ENCODE measurements at places on chromosomes 3 and 15. TPM values are rescaled to one million over a fixed set of nuclear protein-coding genes. Genes with fewer than 3 reads are reported as not detected.
A peak's percentile ranks its signal among the peaks of the same experiment; 100 is the strongest.

Gene CILP
- total RNA-seq, result 0.85 TPM

Gene PLCL2
- total RNA-seq, result 17.8 TPM

Gene ATRIP
- total RNA-seq, result 6.2 TPM

Gene SEMA6D
- total RNA-seq, result 7.6 TPM

Gene IL5RA
- total RNA-seq, result 0.85 TPM

DNA sequence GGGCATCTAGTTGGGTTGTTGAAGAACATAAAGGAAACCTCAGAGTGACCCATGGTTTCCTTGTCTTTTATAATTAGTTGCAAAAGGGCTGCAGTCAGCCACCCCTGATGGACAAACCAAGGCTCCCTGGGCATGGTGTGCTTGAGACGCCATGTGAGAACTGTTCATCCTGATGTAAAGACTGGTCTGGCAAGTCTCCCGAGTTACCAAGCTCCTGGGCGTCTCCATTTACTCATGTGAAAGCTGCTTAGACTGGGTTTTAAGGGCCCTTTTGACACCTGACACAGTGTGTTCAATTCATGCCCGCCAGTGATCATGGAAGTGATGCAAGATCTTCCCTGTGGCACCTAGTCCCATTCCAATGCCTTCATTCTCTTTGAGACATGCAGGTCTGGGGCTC, 49.4 kb downstream of the GRK7 start:
- no peak for DNase-seq
- H3K4me1 ChIP-seq, result peaks cover 6% of the 10 kb centered on the region
- no peak overlapping the region for H3K4me3 ChIP-seq
- H3K36me3 ChIP-seq, result no peaks in the 10 kb centered on the region

DNA sequence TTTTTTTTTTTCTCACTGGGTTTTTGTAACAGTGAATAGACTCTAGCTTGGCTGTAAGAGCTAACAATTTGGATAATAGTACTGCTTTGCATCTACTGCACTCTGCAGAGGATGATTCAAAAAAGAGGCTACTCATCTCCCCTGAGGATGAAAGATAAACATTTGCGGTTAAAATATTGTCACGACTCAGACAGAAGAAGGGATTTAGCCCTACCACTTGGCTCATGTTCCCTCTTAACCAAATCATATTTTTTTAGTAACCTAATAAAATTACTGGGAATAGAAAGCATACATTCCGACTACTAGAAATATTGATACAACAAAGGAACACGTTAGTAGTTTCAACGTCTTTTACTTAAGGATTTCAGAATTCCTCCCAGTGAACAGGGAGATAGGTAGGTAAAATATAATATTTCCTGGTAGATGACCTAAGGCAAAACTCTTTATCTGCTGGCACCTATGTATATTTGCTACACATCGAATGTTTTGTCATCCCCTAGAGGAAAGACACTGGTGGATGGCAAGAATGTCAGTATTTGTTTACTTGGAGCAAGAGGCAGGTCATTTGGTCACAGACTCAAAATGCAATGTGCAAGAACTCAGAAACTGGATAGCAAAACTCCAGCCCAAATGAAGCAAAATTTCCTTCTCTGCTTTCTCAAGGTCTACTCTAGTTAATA, 110.8 kb downstream of the GREM1 start:
- H3K4me3 ChIP-seq, result no peak overlapping the region
- no peak overlapping the region for H3K27ac ChIP-seq
- no peaks in the 10 kb centered on the region for H3K27me3 ChIP-seq
- H3K36me3 ChIP-seq, result no peaks in the 10 kb centered on the region
- no peaks in the 10 kb centered on the region for H3K4me1 ChIP-seq
- DNase-seq, result no peak

DNA sequence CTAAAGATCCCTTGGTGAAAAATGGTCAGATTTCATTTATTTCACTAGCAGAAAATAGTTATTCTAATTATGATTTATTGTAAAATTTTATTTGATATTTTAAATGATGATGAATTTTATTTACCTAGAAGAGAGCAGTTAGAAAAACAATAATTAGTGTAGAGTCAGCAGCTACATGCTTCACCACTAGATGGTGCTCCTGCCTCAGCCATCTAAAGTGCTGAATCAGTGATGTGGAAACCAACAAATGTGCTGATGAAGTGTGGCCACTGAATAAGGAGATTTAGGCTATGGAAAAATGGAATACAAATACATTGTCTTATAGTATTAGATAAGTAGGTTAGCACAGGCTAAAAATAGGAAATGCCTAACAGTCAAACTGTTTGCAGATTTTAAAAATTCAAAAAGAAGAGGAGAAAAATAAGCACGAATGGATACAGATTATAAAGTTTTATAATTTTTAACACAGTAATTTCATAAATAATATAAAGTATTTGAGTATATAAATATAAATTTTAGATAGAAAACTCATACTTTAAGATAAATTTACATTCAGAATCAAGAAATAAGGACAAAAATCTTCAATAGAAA, 109.8 kb downstream of the PPP2R3A start:
- H3K4me1 ChIP-seq, result no peaks in the 10 kb centered on the region
- H3K36me3 ChIP-seq, result no peaks in the 10 kb centered on the region
- H3K27me3 ChIP-seq, result no peaks in the 10 kb centered on the region
- no peak overlapping the region for H3K4me3 ChIP-seq
- H3K27ac ChIP-seq, result no peak overlapping the region
- DNase-seq, result peak; percentile 86

DNA sequence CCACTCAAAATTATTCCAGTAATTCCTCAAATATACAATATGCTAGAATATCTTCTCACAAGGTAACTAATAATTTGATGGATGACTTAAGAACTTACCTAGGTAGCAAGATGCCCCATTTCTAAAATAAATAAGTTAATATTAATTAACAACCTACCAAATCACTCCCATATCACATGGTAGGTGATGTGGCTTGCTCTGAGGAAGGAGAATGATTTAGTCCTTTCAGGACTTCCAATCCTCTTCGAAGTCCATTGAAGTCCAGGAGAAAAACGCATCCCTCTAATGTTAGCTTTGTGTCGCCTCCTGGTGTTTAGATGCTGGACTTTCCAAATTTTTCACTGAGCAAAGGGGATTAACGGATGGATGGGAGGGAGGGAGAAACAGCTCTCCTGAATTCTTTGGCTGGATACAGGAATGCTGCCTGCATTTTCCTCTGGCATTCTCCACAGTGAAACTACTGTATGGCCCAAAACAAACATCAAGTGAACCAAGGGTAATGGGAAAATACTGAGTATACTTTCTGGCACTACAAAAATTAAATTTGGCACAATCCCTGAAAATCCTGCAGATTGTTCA, 58.6 kb downstream of the PRICKLE2 start:
- H3K4me3 ChIP-seq, result no peak overlapping the region
- H3K36me3 ChIP-seq, result no peaks in the 10 kb centered on the region
- H3K4me1 ChIP-seq, result no peaks in the 10 kb centered on the region
- no peaks in the 10 kb centered on the region for H3K27me3 ChIP-seq

- H3K27ac ChIP-seq, result no peak overlapping the region
- H3K36me3 ChIP-seq, result no peaks in the 10 kb centered on the region
- H3K4me1 ChIP-seq, result no peaks in the 10 kb centered on the region
- no peak overlapping the region for H3K4me3 ChIP-seq
Measured at GRCh38 chr15:100994597-100995446, 75.7 kb downstream of the LRRK1 start.

DNA sequence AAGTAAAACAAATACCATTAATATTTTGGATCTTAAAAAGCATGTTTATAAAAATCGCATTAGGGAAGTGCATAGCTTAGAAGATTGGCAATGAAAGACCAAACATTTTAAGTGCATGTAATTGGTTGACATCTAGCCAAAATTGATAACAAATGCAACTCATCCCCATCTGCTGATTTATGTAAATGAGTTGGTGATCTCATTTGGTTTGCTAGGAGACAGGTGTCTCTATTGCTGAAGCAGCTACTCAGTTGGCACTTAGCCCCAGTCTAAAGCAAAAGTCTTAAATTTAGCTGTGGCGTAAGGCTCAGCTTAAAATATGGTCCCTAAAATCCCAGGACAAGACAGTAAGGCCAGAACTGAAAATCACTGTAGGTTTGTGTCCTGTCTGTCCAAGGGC, 113.5 kb upstream of the CHL1 start:
- H3K27ac ChIP-seq, result no peak overlapping the region
- H3K36me3 ChIP-seq, result no peaks in the 10 kb centered on the region
- no peak for DNase-seq
- no peaks in the 10 kb centered on the region for H3K27me3 ChIP-seq

DNA sequence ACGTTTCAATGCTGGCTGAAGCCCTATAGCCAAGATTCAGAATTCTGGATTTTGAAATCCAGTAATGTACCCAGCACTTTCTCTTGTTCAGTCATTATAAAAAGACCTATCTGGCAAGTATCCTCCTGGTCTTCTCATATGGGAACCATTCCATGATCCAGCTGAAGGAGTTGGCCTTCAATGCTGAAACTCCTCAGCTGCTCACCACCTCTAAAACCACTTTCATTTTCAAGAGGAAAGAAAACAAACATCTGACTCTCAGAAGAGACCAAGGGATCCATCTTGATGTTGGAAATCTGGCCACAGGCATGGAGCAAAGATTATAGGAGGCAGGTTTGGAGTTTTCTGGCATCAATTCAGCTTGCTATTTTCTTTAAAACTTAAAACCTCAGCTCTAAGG, 235.4 kb downstream of the FMN1 start:
- no peaks in the 10 kb centered on the region for H3K27me3 ChIP-seq
- H3K4me3 ChIP-seq, result no peak overlapping the region
- no peak overlapping the region for H3K27ac ChIP-seq
- no peaks in the 10 kb centered on the region for H3K36me3 ChIP-seq
- no peak for DNase-seq
- H3K4me1 ChIP-seq, result no peaks in the 10 kb centered on the region

DNA sequence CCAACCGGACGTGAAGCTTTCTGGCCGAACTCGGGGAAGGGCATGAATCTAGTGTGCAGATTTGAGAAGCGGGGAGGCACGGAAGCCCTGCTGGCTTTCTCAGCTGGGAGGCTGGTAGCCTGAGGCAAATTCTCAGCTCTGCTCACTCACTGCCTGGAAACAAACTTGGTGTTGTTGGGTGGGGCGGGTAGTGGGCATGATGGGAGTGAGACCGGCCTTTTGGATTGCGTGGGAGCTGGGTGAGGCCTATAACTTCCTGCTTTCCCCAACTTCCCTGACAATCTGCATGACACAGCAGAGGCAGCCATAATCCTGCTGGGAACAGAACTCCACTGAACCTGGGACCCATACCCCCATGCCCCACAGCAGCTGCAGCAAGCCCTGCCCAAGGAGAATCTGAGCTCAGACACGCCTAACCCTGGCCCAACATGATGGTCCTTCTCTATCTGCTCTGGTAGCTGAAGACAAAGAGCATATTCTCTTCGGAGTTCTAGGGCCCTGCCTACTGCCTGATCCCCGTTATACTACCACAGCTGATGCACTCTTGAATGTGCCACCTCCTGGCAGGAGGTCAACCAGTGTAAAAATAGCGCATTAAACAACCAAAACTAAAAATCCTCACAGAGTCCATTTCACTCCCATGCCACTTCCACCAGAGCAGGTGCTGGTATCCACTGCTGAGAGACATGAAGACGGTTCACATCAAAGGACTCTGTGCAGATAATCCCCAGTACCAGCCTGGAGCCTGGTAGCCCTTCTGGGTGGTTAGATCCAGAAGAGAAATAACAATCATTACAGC, 44.7 kb downstream of the CEP70 start:
- no peaks in the 10 kb centered on the region for H3K27me3 ChIP-seq
- no peak overlapping the region for H3K4me3 ChIP-seq
- DNase-seq, result no peak
- H3K4me1 ChIP-seq, result no peaks in the 10 kb centered on the region

- no peak for DNase-seq
- H3K27ac ChIP-seq, result no peak overlapping the region
- no peaks in the 10 kb centered on the region for H3K36me3 ChIP-seq
- no peaks in the 10 kb centered on the region for H3K4me1 ChIP-seq
- H3K4me3 ChIP-seq, result no peak overlapping the region
Measured at GRCh38 chr3:84825817-84826216, 133.0 kb upstream of the CADM2 start.

- H3K36me3 ChIP-seq, result no peaks in the 10 kb centered on the region
- H3K27ac ChIP-seq, result no peak overlapping the region
- no peak overlapping the region for H3K4me3 ChIP-seq
- H3K27me3 ChIP-seq, result no peaks in the 10 kb centered on the region
Measured at GRCh38 chr3:99999536-99999935, 114.8 kb downstream of the FILIP1L start.

DNA sequence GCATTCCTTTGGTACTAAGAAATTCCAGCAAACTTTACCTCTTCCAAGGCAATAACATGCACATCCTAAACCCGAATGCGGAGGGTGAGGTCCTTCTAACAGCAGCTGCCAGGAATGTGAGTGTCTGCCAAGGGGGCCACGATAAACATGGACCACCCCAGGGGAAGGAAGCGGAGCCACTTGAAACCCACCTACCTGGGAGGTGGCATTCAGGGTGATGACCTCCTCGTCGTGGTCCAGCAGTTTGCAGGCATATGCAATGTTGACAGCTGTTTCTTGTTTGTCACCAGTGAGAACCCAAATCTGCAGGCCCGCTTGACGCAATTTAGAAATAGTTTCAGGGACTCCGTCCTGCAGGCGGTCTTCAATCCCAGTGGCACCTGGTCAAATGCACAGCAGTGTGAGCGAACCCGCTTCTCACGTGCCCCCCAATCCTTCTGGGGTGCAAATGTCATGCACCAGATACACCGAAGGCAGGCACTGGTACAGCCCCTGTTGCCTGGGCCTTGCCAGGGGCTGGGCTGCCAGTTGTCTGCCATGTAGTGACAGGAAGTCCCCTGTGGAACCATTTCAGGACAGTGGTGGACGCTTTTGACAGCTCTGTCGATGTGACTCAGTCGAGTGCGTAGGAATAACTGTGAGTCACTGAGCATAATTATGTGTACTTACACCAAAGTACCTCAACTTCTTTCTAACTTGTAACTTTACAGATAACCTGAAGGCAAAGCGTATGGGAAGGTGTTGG, 161.2 kb downstream of the ATP10A start:
- H3K27ac ChIP-seq, result no peak overlapping the region
- H3K36me3 ChIP-seq, result no peaks in the 10 kb centered on the region
- no peak overlapping the region for H3K4me3 ChIP-seq
- no peak for DNase-seq
- no peaks in the 10 kb centered on the region for H3K4me1 ChIP-seq

DNA sequence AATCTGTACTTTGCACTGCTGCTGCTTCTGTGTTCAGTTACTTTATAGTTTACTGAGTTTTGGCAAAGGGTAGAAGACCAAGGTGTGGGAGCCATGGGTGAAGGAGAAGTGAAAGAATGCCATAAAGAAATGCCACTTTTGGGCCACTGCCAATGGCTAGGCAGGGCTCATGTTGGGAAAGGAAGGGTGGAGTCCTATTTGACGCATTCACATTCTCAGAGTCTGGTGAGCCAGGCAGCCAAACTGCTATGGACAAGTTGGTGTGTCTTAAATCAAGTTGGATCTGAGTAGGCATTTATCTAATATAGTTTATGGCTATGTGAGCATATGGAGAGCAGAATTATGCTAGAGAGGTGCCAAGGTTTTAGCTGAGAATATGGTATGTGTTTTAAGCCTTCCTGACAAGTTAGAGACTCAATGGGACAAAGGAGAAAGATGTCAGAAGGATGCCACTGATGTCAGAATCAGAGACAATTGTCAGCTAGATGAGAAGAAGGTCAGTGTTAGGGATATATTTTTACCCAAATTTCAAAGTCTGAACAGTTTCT, 296.1 kb downstream of the AGBL1 start:
- H3K4me1 ChIP-seq, result no peaks in the 10 kb centered on the region
- no peaks in the 10 kb centered on the region for H3K27me3 ChIP-seq
- H3K4me3 ChIP-seq, result no peak overlapping the region
- no peak overlapping the region for H3K27ac ChIP-seq

Data from thymus (tissue), 14 donors.